Mucosa of gallbladder (tissue), 1 donor: ENCODE measurements at places on chromosomes 6 and 20. TPM values are rescaled to one million over a fixed set of nuclear protein-coding genes. Genes with fewer than 3 reads are reported as not detected.

DNA sequence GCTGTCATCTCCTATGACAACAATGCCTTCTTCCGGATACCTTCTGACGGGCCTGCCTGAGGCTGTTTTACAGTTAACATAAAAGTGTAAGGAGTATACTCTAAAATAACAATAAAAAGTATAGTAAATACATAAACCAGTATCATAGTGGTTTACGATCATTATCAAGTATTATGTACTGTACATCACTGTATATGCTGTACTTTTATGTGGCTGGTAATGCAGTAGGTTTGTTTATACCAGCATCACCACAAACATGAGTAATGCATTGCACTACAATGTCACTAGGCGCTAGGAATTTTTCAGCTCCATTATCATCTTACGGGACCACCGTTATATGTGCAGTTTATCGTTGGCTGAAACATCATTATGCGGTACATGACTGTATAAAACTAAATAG, 76.5 kb downstream of the VEGFA start:
- no peak for DNase-seq

Gene KCNB1
- total RNA-seq, result 7.1 TPM

DNA sequence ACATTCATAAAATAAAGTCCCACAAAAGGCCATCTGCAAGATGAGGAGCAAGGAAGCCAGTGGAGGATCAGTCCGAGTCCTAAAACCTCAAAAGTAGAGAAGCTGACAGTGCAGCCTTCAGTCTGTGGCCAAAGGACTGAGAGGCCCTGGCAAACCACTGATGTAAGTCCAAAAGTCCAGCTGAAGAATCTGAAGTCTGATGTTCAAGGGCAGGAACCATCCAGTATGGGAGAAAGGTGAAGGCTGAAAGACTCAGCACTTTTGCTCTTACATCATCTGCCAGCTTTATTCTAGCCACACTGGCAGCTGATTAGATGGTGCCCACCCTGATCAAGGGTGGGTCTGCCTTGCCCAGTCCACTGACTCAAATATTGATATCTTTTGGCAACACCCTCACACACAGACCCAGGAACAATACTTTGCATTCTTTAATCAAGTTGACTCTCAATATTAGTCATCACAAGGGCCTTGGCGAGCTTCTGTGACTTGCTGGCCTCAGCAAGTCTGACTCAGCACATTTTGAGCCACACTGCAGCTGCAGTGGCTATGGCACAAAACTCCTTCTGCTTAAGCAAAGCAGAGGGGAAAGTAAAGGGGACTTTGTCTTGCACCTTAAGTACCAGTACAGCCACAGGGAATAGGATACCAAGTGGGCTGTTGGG, 1370.3 kb upstream of the CITED2 start:
- DNase-seq, result peak; percentile 52

DNA sequence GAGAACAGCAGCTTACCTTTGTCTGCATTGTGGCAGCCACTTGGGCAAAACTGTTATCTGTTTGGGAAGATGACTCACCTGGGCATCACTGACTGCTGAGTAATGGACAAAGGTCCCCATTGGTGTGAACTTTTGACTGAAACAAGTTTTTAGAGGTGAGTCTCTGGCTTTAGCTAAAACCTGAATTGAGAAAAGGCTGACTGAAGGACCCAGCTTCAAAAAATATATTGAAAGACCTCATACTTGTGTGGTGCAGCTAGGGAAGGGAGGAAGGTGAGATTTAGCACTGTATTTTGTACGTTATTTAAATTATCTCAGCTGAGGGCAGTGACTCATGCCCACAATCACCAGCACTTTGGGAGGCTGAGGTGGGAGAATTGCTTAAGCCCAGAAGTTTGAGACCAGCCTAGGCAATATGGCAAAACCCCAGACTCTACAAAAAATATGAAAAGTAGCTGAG, 4.5 kb upstream of the CITED2 start:
- no peak for DNase-seq

Gene CCM2L
- total RNA-seq, result 5.6 TPM

DNA sequence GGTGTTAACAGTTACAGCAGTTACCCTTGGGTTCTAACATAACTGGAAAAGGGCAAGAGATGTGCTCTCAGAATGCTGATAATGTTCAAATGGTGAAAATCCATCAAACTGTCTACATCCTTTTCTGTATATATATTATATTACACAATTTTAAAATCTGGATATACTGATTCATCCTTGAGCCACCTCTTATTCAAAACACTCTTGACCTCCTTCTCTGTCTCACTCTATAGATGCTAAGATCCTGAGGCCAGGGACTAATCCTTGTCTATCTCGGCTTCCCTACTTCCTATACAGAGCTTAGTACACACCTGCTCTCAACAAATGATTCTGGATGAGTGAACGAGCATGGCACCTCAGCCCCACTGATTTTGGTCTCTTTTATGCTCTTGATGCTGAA, 47.3 kb downstream of the HIVEP2 start:
- no peak for DNase-seq
